Naive B cell (primary cell): ENCODE measurements at places on chromosomes 5 and 9. TPM values are rescaled to one million over a fixed set of nuclear protein-coding genes. Genes with fewer than 3 reads are reported as not detected.

The SLC6A19 gene
- not detected for polyA plus RNA-seq

The HEMGN gene
- not detected for polyA plus RNA-seq

The EIF4EBP3 gene
- polyA plus RNA-seq, result 44.5 TPM

The RANBP17 gene
- polyA plus RNA-seq, result not detected

The FBLL1 gene
- not detected for polyA plus RNA-seq

The ROPN1L gene
- not detected for polyA plus RNA-seq

The GFI1B gene
- not detected for polyA plus RNA-seq

The ANKRD18A gene
- polyA plus RNA-seq, result not detected

The TRAF2 gene
- polyA plus RNA-seq, result 14.4 TPM

The ANGPTL2 gene
- not detected for polyA plus RNA-seq
